ENCODE measurements at places on chromosomes 3 and 15. TPM values are rescaled to one million over a fixed set of nuclear protein-coding genes. Genes with fewer than 3 reads are reported as not detected.

MYEF2 gene
- total RNA-seq: 0.43 TPM

GPR15 gene
- total RNA-seq: not detected

ITIH1 gene
- total RNA-seq: not detected

BRPF1 gene
- total RNA-seq: 14.5 TPM

ANKRD63 gene
- not detected for total RNA-seq

THPO gene
- total RNA-seq: not detected

CTXN2 gene
- not detected for total RNA-seq

CAPN3 gene
- total RNA-seq: 0.43 TPM

CAND2 gene
- 2.2 TPM for total RNA-seq

FSD2 gene
- not detected for total RNA-seq

CEMIP gene
- total RNA-seq: 0.85 TPM

SAMD7 gene
- not detected for total RNA-seq

SETD2 gene
- 24.1 TPM for total RNA-seq

HSPBAP1 gene
- total RNA-seq: 14.1 TPM

RFC4 gene
- total RNA-seq: 16.4 TPM

CAMK2N2 gene
- total RNA-seq: not detected

WDR53 gene
- total RNA-seq: 8.2 TPM

GRIP2 gene
- not detected for total RNA-seq

ALDH1A3 gene
- 214 TPM for total RNA-seq

FBXW12 gene
- not detected for total RNA-seq

FETUB gene
- total RNA-seq: not detected

SUCLG2 gene
- 45.0 TPM for total RNA-seq

GOLGA6D gene
- total RNA-seq: not detected

MFGE8 gene
- 53.3 TPM for total RNA-seq

KCNAB1 gene
- 0.21 TPM for total RNA-seq

TRANK1 gene
- total RNA-seq: 4.6 TPM

CCNL1 gene
- total RNA-seq: 69.9 TPM

INTS14 gene
- 32.0 TPM for total RNA-seq

PPARG gene
- total RNA-seq: 17.7 TPM

ATG7 gene
- 86.0 TPM for total RNA-seq

EPHB3 gene
- 26.3 TPM for total RNA-seq

SLC51B gene
- total RNA-seq: not detected
